ENCODE measurements at places on chromosomes 2 and 18.

GRCh38 chr2:189210250-189211087 is 30.9 kb upstream of the COL5A2 start:
- DNase-seq = peak; percentile 91

- no peak for DNase-seq
Measured at GRCh38 chr2:30631051-30631671, 176.1 kb downstream of the CAPN13 start.

DNA sequence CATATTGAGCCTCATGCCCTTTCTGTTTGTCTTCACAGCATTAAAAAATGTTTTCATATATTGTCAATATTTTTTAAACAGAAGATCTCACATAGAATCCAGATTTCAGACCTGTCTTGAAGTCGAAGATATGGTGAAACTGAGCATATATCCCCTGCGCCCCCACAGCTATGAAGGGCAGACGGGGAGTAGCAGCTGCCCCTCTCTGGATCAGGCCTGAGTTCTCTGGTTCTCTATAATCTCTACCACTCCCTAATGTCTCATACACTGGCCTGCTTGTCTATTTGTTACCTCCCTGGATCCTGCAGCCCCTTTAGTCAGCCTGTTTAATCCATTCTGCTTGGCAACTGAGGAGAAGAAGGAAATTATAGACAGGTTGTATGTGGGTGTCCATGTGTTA is 122.4 kb downstream of the LNPK start:
- no peak for DNase-seq

DNA sequence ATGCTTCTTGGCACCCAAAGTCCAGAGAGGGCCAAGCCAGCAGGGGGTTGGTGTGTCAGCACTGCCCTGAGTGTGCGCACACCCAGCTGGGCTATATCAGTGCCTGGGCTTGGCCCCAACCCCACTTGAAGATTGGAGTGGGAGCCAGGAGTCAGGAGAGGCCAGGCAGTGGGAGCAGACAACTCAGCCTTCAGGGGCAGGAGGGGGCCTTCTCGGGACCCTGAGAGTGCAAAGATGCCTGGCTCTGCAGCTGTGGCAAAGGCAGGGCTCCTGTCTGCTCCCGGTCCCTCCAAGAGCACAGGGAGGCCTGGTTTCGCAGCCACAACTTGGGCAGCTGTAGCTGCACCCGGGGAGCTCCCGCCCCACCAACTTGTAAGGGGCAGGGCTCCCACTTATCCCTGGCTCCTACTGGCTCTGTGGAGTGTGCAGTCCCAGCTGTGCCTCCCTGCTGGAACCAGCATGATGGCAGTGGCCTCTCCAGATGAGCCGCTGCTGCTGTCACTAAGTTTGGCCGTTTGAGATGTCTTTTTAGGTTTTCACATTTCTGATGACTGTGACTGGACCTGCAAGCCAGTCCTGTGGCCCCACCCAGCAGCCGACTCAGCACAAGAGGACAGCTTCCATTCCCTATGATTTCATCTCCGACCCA is 148.8 kb upstream of the HS6ST1 start:
- DNase-seq = no peak

- peak; percentile 85 for DNase-seq
Measured at GRCh38 chr18:47150029-47150823, at the start of gene HDHD2. Gene HDHD2 (minus strand): TSS chr18:47150500. CDS start chr18:47136439, 14,061 bp downstream.
